ENCODE measurements at places on chromosomes 3 and 15. TPM values are rescaled to one million over a fixed set of nuclear protein-coding genes. Genes with fewer than 3 reads are reported as not detected.

Gene CPN2
- total RNA-seq = not detected

Gene TRH
- 0.81 TPM for total RNA-seq

Gene SIDT1
- total RNA-seq = 0.40 TPM

Gene ASB7
- total RNA-seq = 12.5 TPM

Gene FSIP1
- 6.8 TPM for total RNA-seq

Gene PPP1R14D
- total RNA-seq = not detected

- no peak for DNase-seq
- no peak overlapping the region for H3K27ac ChIP-seq
- no peaks in the 10 kb centered on the region for H3K4me1 ChIP-seq
These were observed 445.9 kb downstream of the UNC13C start for GRCh38 chr15:54424171-54424570.

- H3K27me3 ChIP-seq = no peaks in the 10 kb centered on the region
- no peaks in the 10 kb centered on the region for H3K36me3 ChIP-seq
- DNase-seq = no peak
- no peaks in the 10 kb centered on the region for H3K4me1 ChIP-seq
- H3K27ac ChIP-seq = no peak overlapping the region
These were observed 4.5 kb downstream of the THRB start for GRCh38 chr3:24490151-24490550.

- no peak overlapping the region for H3K27ac ChIP-seq
- no peak for DNase-seq
- no peaks in the 10 kb centered on the region for H3K36me3 ChIP-seq
- no peak overlapping the region for H3K4me3 ChIP-seq
- peaks cover 1% of the 10 kb centered on the region for H3K4me1 ChIP-seq
These were observed 1047.2 kb downstream of the ROBO2 start for GRCh38 chr3:78087134-78087533.

- no peaks in the 10 kb centered on the region for H3K27me3 ChIP-seq
- no peak overlapping the region for H3K27ac ChIP-seq
- peaks cover 10% of the 10 kb centered on the region for H3K4me1 ChIP-seq
- no peaks in the 10 kb centered on the region for H3K36me3 ChIP-seq
- no peak for DNase-seq
These were observed 11.0 kb upstream of the GATM start for GRCh38 chr15:45389351-45389750.

DNA sequence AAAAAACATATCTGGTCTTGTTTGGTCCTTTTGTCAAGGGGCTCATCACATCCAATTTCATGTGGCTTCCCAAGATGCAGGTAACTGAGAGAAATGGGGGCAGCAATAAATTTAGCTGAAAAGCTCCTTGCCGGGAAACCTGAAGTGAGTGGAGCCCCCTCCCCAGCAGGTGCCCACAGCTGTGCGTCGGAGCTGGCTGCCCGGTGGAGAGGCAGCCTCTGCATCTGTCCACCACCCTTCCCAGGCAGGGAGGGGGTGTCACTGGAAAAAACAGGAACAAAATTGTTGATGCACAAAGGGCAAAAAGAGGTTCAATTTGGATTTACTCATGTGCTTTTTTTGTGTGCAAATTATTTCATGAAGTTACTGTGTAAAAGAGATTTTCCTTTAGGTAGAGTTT, 249.4 kb upstream of the LYSMD4 start:
- no peak overlapping the region for H3K27ac ChIP-seq
- DNase-seq = no peak
- peaks cover 9% of the 10 kb centered on the region for H3K4me1 ChIP-seq
- H3K27me3 ChIP-seq = no peaks in the 10 kb centered on the region

GRCh38 chr15:80169768-80170357, 17.1 kb downstream of the FAH start:
- DNase-seq = no peak
- H3K4me3 ChIP-seq = no peak overlapping the region
- no peak overlapping the region for H3K27ac ChIP-seq
- H3K4me1 ChIP-seq = no peaks in the 10 kb centered on the region
- H3K36me3 ChIP-seq = no peaks in the 10 kb centered on the region

GRCh38 chr3:171865191-171865865, 22.2 kb downstream of the TMEM212 start:
- no peak for DNase-seq
- H3K27ac ChIP-seq = no peak overlapping the region
- no peaks in the 10 kb centered on the region for H3K36me3 ChIP-seq
- H3K4me1 ChIP-seq = peaks cover 2% of the 10 kb centered on the region
- no peak overlapping the region for H3K4me3 ChIP-seq

DNA sequence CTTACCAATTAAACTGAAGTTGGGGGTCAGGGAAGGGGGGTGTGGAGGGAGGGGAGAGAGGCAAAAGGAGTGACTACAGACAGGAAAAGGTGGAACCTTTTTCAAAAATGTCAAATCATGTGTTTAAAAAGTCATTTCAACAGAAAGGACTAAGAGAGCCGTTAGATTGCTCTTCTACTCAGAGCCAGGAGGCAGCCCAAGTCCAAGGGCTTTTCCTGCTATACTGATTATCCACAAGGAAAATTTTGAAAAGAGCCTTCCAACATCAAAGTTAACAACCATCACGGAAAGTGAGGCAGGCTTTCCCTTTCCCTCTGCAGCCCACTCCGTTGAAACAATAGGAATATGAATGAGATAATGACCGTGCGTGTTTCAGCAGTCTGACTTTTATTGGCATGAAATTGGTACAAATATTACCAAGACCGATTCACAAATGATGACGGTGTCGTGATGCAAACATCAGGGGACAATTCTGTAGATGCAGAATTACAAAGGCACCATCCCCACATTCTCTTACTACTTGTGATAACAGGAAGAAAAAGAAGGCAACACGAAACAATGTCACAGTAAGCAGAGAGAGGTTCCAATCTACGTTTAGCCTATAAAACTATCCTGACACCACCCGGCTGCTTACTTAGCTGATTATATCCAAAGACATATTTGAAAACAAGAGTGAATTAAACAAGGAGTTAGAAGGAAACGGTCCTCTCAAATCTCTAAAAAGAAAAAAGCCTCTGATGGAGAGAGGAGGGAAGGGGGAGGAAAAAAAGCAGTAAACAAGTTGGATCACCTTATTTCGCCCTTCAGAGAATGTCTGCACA, 453.7 kb downstream of the FOXP1 start:
- no peak for DNase-seq
- no peaks in the 10 kb centered on the region for H3K27me3 ChIP-seq
- peak overlapping the region; percentile 89 for H3K27ac ChIP-seq
- H3K4me1 ChIP-seq = peaks cover 16% of the 10 kb centered on the region
- no peaks in the 10 kb centered on the region for H3K36me3 ChIP-seq
- H3K4me3 ChIP-seq = peak overlapping the region; percentile 50

- no peaks in the 10 kb centered on the region for H3K4me1 ChIP-seq
- H3K27ac ChIP-seq = no peak overlapping the region
- H3K4me3 ChIP-seq = no peak overlapping the region
These were observed 56.6 kb downstream of the MOBP start for GRCh38 chr3:39524107-39524506.

GRCh38 chr15:78841891-78842290, 30.6 kb upstream of the ADAMTS7 start:
- no peaks in the 10 kb centered on the region for H3K36me3 ChIP-seq
- no peak for DNase-seq

GRCh38 chr15:66051833-66052232, 182.5 kb downstream of the RAB11A start:
- H3K36me3 ChIP-seq = no peaks in the 10 kb centered on the region
- H3K4me1 ChIP-seq = no peaks in the 10 kb centered on the region
- no peak overlapping the region for H3K4me3 ChIP-seq
- no peak for DNase-seq
- no peak overlapping the region for H3K27ac ChIP-seq
- no peaks in the 10 kb centered on the region for H3K27me3 ChIP-seq

GRCh38 chr3:149515249-149515648, 40.8 kb downstream of the TM4SF4 start:
- H3K27ac ChIP-seq = no peak overlapping the region
- no peaks in the 10 kb centered on the region for H3K36me3 ChIP-seq
- H3K4me1 ChIP-seq = peaks cover 3% of the 10 kb centered on the region
- DNase-seq = no peak
- H3K4me3 ChIP-seq = no peak overlapping the region
- H3K27me3 ChIP-seq = no peaks in the 10 kb centered on the region

DNA sequence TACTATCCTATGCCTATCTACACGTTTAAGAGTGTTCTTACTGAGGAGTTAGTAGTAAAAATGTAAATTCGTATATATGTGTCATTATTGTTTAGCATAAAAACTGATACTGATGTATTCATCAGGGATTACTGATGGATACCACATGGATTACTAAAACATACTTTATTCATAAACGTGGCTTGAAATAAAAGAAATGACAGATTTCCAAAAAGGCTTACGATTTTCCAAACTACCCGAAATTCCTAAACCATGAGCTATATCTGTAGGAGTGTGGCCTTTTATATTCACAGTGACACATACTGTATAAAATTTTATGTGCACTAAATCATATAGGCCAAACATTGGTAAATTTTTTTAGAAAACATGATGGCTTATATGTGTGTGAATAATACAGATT, 6.9 kb downstream of the TSC22D2 start:
- H3K27me3 ChIP-seq = no peaks in the 10 kb centered on the region
- peaks cover 3% of the 10 kb centered on the region for H3K4me1 ChIP-seq
- DNase-seq = no peak
- no peak overlapping the region for H3K4me3 ChIP-seq
- no peak overlapping the region for H3K27ac ChIP-seq
- H3K36me3 ChIP-seq = no peaks in the 10 kb centered on the region

GRCh38 chr15:60945196-60945595, 283.9 kb downstream of the RORA start:
- peak; percentile 36 for DNase-seq
- no peak overlapping the region for H3K27ac ChIP-seq
- no peak overlapping the region for H3K4me3 ChIP-seq
- no peaks in the 10 kb centered on the region for H3K27me3 ChIP-seq
- H3K36me3 ChIP-seq = no peaks in the 10 kb centered on the region

- H3K4me3 ChIP-seq = no peak overlapping the region
- no peak for DNase-seq
- no peak overlapping the region for H3K27ac ChIP-seq
- H3K27me3 ChIP-seq = no peaks in the 10 kb centered on the region
These were observed 35.1 kb upstream of the IL12A start for GRCh38 chr3:159953325-159954085.

DNA sequence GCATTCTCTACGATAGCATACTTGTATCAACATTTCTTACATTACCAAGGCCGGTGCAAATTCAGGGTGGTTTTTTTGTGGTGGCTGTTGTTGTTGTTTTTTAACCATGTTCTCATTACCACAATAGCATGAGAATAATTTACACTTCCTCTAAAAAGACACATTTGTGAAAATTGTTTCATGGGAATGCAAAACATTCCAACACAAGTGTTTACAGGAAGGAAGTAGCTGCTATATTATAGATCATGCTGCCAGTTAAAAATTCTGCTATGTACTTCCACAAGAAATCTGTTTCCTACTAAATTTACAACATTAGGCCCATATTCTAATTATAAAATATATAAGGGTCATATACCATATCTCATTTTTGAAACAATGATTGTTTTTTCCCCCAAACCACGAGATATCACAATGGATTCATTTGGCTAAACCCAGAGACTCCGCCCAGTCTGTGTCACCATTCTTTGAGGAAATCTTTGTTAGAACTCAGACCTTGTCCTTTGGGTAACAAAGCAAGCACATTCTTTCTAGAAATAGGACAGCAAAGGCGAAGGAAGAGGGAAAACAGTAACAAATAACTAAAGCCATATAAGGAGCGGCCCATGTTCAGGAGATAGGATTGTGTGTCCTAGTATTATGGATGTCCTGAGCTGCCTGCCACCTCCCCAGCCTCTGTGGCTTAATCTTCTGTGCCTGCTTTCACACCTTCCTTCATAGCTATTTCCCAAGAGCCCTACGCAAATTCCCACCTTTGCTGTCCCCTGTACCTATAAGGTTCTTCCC, 60.1 kb downstream of the UACA start:
- no peak overlapping the region for H3K4me3 ChIP-seq
- no peak for DNase-seq
- H3K27ac ChIP-seq = peak overlapping the region; percentile 11
- no peaks in the 10 kb centered on the region for H3K36me3 ChIP-seq

DNA sequence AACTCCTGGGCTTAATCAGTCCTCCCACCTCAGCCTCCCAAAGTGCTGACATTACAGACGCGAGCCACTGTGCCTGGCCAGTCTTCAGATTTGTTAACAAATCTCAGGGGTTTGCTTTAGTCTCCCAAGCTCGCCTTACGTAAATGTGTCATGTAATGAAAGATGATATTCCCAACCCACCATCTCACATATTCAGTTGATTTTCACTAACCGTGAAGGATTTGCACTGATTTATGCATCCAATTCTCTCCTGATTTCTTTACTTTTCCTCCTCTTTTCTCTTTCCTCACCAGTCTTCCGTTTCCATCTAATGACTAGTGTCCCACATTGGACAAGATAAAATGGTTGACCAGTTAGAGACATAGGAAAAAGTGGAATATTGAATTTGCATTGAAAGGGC, 72.6 kb downstream of the TCF12 start:
- H3K27me3 ChIP-seq = no peaks in the 10 kb centered on the region
- no peak overlapping the region for H3K4me3 ChIP-seq
- no peak for DNase-seq
- H3K4me1 ChIP-seq = no peaks in the 10 kb centered on the region
- H3K27ac ChIP-seq = no peak overlapping the region
- H3K36me3 ChIP-seq = no peaks in the 10 kb centered on the region

DNA sequence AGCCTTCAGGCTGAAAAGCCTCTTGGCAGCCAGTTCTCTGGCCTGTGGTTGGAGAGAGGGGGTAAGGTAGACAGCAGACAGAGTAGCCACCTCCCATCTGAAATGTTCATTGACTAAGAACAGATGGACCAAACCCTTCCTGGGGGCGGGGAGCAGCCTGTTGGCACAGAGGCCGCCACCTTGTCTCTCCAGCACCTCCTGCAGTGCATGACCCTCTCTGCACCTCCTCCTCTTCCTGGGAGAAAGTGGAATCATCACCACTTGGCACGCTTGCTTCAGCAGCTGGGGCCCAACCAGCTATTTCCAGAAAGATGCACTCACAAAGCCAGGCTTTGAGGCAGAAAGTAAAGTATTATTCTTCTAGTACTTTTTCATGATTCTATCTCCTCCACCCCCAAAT, 313.4 kb upstream of the CHRM5 start:
- no peaks in the 10 kb centered on the region for H3K27me3 ChIP-seq
- no peaks in the 10 kb centered on the region for H3K4me1 ChIP-seq
- H3K4me3 ChIP-seq = no peak overlapping the region
- H3K36me3 ChIP-seq = no peaks in the 10 kb centered on the region
- DNase-seq = no peak
- no peak overlapping the region for H3K27ac ChIP-seq

- no peak overlapping the region for H3K4me3 ChIP-seq
- H3K27ac ChIP-seq = no peak overlapping the region
- H3K4me1 ChIP-seq = no peaks in the 10 kb centered on the region
- H3K36me3 ChIP-seq = no peaks in the 10 kb centered on the region
- H3K27me3 ChIP-seq = no peaks in the 10 kb centered on the region
These were observed 658.3 kb downstream of the TUSC7 start for GRCh38 chr3:117367861-117368260.

All from ovary (tissue), 10 donors.